Caki2 (cell line): ENCODE measurements at places on chromosomes 1 and 21. TPM values are rescaled to one million over a fixed set of nuclear protein-coding genes. Genes with fewer than 3 reads are reported as not detected.

The RHBG gene
- total RNA-seq, result not detected in 2 replicates

The CCDC185 gene
- not detected in 2 replicates for total RNA-seq

The UBXN10 gene
- not detected in 2 replicates for total RNA-seq

The GJB3 gene
- total RNA-seq, result 0.58 TPM in 1 of 2 replicates, not detected in the other

The PGD gene
- total RNA-seq, result 608 and 700 TPM in 2 replicates

The CAMK1G gene
- 0.47 TPM in 1 of 2 replicates, not detected in the other for total RNA-seq

The SAMD11 gene
- total RNA-seq, result 69.4 and 98.9 TPM in 2 replicates

The ARHGEF19 gene
- total RNA-seq, result 26.2 and 26.4 TPM in 2 replicates

The TBX19 gene
- 2.9 and 5.4 TPM in 2 replicates for total RNA-seq

The EGLN1 gene
- 54.6 and 64.3 TPM in 2 replicates for total RNA-seq

The OPRD1 gene
- not detected in 2 replicates for total RNA-seq

The C1orf21 gene
- total RNA-seq, result 2.2 and 8.4 TPM in 2 replicates

The DIO1 gene
- 0.27 and 18.9 TPM in 2 replicates for total RNA-seq

The GNG5 gene
- total RNA-seq, result 81.2 and 90.2 TPM in 2 replicates

The PRRX1 gene
- total RNA-seq, result not detected in 2 replicates

The FMO3 gene
- total RNA-seq, result not detected in 2 replicates

The FAAP20 gene
- 130 and 184 TPM in 2 replicates for total RNA-seq

The KLHDC9 gene
- 3.7 and 23.8 TPM in 2 replicates for total RNA-seq

The ARPC5 gene
- 86.9 and 128 TPM in 2 replicates for total RNA-seq

The HAO2 gene
- total RNA-seq, result not detected in 2 replicates

The GPR52 gene
- total RNA-seq, result not detected in 2 replicates

The LRRC8C gene
- 1.4 and 2.3 TPM in 2 replicates for total RNA-seq

The CGN gene
- total RNA-seq, result 0.03 and 0.61 TPM in 2 replicates

The KRTAP19-2 gene
- total RNA-seq, result not detected in 2 replicates

The FAM72C gene
- total RNA-seq, result 2.3 and 6.8 TPM in 2 replicates

The HPCAL4 gene
- total RNA-seq, result 0.03 TPM in 1 of 2 replicates, not detected in the other
